Activated T-cell treated with anti-CD3 and anti-CD28 coated beads for 24 hours (primary cell): ENCODE measurements at places on chromosomes 16 and 17.

DNA sequence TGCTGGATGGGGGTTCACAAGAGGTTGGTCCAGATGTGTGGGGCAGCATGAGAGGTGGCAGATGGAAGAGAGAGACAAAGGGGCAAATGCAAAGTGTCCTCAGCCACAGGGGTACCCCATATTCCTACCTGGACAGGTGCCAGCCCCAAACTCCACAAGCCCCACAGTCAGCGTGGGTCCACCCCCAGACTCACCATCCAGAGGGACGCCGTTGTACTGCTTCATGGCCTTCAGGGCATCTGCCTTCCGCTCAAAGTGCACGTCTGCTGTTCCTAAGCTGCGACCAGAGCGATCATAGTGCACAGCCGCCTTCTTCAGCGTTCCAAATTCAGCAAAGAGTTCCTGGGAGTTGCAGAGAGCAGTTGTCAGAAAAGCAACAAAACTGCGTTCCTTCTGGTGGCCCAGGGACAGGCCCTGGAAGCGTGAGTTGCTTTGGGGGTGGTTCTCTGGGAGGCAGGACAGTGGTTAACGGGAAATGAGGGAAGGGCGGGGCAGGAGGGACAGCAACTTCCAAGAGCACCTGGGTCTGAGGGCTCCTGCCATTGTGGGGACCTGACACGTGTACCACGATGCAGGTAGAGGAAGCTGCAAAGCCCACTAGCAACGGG is 2.3 kb downstream of the ALYREF start:
- no peak for DNase-seq

DNA sequence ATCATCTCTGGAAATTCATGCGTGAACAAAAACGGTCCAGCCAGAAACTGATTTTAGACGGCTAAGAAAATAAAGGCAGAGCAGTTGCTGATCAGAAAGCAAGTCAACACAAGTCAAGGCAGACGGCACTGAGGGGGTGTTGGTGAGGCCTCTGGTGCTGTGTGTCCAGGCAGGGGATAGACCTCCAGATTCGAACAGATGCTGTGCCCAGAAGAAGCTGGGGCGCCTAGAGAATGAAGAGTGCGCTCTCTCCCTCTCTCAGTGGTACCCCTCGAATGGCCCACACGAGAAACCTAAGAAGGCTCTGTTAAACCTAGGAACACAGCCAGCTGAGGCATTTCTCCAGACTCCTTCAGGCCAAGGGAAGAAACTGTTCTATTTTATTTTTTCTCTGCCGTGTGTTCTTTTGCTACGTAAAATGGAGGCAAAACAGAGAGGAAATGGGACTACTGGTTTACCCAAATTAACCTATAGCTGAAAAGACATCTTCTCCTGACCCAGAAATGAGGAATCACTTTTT is 178.3 kb downstream of the PMP22 start:
- no peak for DNase-seq

DNA sequence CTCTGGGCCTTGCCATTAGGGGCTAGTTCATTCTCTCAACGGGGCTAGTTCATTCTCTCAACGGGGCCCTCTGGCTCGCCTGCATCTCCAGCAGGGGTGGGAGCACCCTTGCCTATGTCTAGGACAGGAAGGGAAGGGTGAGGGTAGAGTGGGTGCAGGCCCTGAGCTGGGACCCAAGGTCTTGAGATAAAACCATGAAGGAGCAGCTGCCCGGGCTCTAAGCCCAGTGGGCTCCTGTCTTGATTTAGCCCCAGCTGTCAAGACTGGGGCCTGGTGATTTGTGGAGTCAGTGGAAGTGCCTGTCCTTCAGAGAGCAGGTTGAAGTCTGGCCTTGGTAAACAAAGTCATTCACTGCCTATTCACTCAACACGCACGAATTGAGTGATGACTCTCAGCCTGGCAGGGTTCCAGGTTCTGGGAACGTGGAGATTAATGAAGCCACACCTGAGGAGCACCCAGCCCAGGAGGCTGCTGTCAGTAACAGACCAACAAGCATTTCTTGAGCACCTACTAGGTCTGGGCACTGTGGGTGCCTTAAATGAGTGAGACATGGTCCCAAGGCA is 35.4 kb downstream of the WNT3 start:
- DNase-seq, result no peak

GRCh38 chr17:77719806-77720205 is 238.7 kb upstream of the TNRC6C start:
- no peak for DNase-seq

- DNase-seq, result no peak
These were observed 26.1 kb downstream of the GAS7 start for GRCh38 chr17:10172241-10172741.

GRCh38 chr17:9645851-9646545 is 681 bp downstream of the USP43 start:
- DNase-seq, result no peak

DNA sequence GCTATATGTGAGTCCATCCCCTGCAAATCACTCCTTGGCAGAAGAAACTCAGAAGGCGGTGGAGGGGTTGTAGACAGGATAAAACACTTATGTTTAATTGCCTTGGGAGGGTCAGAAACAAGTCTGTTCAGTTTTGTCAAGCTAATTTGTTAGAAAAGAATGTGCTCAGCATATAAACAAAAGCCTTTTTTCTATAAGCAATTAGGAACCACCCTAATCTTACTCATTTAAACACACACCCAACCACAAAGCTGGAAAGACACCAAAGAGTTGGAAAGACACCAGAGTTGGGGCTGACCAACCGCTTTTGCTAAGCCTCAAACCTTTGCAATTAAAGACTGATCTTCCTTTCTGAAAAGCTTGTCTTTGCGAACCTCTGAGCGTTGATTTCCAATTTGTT is 439.2 kb upstream of the ERCC4 start:
- no peak for DNase-seq

DNA sequence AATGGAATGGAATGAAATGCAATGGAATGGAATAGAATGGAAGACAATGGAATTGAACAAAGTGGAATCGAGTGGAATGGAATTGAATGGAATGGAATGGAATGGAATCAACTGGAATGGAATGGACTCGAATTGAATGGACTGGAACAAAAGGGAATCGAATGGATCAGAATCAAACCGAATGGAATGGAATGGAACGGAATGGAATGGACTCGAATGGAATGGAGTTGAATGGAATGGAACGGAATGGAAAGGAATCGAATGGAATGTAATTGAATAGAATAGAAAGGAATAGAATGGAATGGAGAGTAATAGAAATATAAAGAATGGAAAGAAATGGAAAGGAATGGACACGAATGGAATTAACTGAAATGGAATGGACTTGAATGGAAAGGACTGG is 475.2 kb upstream of the WSB1 start:
- DNase-seq, result no peak

- no peak for DNase-seq
These were observed 220.1 kb downstream of the SLC39A11 start for GRCh38 chr17:72872396-72872795.

DNA sequence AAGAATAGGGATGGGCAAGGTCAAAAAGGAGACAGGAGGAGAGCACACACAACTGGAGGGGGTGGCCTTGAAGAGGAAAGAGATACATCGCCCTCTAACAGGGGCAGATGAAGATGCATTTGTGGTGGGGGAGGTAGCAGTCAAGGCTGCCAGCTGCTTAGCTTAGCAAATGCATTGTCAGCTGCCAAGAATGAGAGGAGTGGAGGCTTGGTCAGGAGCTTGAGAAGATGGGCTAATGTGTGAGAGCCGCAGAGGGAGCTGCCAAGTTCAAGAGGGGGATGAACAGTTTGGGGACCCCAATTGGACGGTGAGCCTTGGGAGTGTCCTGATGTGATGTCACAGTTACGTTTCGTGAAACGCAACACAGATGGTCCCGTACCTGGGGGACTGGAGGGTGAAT is 28.9 kb upstream of the GNA13 start:
- DNase-seq, result no peak

- DNase-seq, result no peak
These were observed 30.9 kb downstream of the PRPSAP2 start for GRCh38 chr17:18888766-18889290.

- DNase-seq, result no peak
These were observed 436.4 kb downstream of the KCNJ18 start for GRCh38 chr17:22128723-22129122.

DNA sequence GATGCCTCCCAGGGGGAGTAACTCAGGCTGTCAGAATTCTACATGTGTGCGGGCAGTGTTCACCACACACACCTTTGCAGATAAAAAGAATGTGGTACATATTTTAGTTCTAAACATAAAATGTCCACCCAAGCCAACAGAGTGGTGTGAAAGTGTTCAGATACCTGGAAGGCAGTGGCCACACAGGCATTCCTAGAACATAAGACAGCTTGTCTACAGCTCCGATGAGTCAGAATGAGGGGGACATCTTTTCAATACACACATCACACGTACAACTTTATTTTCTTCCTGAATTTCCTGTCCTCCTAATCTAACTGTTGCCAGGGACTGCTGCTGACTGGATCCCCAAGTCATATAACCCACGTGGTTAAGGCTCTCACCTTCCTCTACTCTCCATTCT is 142.3 kb downstream of the ZFHX3 start:
- no peak for DNase-seq

DNA sequence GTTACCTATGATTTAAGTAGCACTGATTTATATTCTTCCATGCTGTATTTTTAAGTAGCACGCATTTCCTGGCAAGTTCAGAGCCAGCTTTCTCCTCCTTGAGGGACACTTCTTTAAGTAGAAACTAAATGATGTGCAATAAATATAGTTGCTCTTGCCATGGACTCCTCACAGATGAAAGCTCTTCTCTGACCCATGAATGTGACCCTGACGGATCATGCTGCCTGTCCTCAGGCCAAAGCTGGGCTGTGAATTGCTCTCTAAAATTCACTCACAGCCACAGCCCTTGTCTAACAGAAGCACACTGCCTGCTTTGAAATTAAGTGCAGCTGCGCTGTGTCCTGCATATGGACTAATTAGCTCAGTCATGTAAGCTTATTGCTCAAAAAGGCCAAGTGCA is 438.8 kb downstream of the PMP22 start:
- no peak for DNase-seq

- DNase-seq, result peak; percentile 83
These were observed at the start of gene JUP for GRCh38 chr17:41786227-41787020. JUP (minus strand) TSS chr17:41786711; CDS start chr17:41771854, 14,857 bp downstream.

DNA sequence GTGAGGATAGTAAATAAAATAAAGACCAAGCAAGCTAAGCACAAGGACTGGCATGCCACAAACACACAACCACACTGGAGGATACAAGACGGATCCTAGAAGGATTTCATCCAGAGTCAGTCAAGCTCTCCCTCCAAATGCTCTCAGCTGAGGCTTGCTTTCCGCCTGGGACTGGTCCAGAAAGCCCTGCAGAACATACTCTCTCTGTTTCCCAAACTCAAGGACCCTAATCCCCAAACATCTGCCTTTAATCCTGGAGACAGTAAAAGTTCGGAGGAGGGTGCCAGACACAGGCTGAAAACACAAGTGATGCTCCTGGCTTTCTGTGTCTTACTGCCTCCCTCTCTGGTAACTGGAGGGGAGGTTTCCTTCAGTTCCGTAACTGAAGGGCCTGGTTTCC is 5.3 kb upstream of the HSD11B2 start:
- DNase-seq, result no peak

DNA sequence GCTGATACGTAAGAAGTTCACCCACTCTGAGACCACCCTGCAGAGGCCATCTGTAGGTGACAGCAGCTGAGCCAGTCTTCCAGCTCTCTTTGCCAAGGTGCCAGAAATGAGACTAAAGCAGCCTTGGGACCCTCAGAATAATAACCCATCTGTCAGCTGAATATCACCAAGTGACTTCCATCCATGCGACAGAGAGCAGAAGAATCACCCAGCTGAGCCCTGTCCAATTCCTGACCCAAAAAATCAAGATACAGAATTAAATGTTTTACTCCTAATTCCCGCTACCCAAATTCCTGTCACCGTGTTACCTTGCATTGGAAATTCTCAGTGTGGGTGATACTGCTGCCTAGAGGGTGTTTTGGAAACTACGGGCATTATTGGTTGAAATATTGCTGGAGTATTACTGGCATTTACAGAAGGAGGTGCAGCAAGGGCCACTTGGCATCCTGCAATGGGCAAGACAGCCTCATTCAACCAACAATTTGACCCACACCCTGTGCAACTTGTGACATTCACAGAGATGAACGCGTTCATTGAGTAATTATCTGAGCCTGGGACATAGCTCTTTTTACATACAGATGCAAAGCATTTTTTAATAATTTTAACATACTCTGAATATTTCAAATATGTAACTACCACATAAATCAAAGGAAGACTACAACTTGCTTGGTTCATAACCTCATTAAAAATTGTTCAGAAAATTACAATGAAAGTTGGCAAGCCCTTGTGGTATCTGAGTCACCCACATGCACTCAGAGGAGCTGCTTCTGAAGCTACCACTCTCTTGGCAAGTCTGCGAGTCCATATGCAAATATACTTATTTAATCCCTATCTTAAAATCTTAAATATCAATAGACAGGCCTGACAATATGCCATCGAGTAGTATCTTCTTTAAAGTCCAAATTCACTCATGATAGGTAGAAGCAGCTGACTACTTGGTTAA is 126.6 kb downstream of the C16orf95 start:
- DNase-seq, result no peak

DNA sequence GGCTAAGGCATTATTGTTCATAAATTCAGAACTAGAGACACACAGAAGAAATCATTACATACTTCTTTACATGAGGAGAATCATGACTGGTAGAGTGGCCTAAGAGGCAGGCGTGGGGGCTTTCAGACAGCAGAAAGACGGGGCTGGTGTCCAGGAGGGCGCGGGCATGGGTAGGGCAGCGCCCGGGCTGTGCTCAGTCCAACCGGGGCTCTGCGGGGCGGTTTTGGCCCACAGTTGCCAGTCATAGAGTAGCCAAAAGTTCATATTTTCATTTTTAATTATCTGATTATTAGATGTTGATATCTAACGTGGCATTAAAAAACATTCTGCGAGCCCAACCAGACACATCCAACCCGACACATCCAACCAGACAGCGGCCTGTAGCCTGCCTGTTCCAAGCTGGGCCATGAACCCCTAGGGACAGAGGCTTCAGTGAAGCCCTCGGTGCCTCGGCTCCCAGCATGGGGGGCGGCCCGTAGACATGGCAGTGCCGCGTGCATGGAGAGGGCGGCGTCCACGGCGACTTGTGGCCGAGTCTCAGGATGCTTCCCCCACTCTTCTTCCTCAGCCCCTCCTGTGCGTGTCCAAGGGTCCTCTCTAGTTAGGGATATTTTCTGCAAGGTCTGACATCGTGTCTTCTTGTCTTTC is 162.4 kb upstream of the CHMP6 start:
- DNase-seq, result no peak

GRCh38 chr16:27364493-27365141 is 37.4 kb upstream of the IL21R start:
- DNase-seq, result no peak

- no peak for DNase-seq
These were observed 224.6 kb upstream of the N4BP1 start for GRCh38 chr16:48834576-48834975.

DNA sequence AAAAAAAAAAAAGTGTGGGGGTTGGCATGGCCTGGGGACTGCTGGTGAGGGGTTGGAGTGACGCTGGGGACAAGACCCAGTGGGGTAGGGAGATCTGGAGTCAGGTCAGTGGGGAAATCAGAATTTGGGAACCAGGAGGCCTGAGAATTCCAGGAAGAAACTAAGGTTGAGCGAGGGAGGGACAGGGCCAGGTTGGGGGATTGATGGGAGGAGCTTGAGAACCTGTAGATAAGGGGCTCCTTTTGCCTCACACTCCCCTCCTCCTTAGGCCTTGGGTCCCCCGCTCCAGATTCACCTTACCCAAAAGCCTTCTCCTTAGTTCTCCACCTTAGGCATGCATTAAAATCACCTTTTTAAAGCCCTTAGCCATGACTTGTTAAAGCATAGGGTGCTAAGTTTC is 8.3 kb upstream of the PYDC1 start:
- DNase-seq, result no peak
